ENCODE measurements at places on chromosomes 12 and 14. TPM values are rescaled to one million over a fixed set of nuclear protein-coding genes. Genes with fewer than 3 reads are reported as not detected.

DNA sequence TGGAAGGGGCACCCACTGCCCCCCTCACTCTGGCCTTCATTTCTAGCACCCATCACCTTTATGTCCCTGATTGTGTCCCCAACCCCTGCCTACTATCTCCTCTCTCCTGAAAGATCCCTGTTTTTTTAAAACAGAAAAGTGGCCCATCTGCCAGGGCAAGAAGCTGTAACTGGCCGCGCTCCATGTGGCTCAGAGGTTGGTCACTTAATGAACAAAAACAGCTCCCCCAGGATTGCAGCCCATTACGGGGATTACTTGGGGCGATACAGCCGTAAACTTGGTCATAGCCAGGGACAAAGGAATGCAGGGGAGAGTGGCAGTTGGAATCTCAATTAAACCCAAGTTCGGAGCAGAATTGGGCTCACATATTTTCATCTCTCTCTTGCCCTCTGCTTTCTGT, 34.8 kb upstream of the VSX2 start:
- no peak for DNase-seq

OLR1 gene
- not detected for total RNA-seq

REP15 gene
- total RNA-seq, result 1.1 TPM

DNA sequence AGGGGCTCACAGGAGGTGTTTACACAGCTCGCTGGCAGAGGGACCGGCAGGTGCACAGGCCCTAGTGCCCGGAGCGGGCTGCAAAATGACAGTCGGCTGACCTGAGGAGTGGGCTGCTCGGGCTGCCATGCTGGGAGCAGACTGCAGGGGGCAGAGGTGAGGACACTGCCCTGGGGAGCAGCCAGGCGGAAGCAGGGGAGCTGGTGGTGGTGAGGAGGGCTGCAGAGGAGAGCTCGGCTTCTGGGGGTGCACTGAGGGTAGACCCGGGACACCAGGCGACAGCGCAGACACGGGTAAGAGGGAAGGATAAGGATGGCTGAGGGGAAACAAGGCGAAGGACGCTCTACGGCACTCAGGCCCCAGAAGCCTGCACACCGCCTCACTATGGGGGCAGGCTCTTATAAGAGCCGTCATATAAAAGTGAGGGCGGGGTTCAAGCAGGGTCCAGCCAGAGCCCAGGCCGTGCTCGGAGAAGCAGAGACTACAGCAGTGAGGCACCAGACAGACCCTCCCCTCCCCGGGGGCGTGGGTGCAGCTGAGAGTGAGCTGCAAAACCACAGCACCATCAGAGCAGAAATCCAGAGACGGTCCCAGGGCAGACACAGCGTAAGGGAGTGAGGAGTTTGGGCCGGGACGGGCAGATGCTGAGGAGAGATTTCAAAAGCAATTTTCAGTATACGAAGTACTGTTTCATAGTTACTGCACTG, 62.5 kb downstream of the CCDC88C start:
- DNase-seq, result no peak

DPY19L2 gene
- 11.1 TPM for total RNA-seq

- DNase-seq, result no peak
Observed at GRCh38 chr14:91111443-91111842, 2.4 kb upstream of the DGLUCY start.

- DNase-seq, result no peak
Observed at GRCh38 chr14:85566603-85567002, 36.7 kb downstream of the FLRT2 start.

- DNase-seq, result no peak
Observed at GRCh38 chr14:84065811-84066210, 1464.1 kb upstream of the FLRT2 start.

DNA sequence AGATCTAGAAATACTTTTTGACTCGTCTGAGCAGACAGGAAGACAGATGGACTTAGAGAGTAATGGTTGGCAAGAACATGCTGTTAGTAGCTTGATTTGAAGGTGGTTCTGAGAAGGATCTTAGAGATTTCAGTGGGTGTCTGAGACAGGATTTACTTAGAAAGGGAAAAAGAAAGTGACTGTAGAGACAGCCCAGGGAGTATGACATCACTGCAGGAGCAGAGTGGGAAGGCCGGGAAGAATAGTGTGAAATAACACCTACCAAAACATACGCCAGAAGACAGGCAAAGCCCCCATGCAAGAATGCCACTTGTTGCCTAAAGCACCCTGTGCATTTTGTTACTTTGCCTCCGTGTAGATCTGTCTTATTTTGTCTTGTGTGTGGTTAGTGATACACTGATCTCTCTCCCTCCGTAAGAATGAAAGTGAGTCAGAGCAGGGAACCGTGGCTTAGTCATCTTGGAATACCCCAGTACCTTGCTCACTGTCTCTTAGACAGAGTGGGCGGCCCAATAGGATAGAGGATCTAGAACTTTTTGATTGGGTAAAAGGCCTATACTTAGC, 161.3 kb upstream of the IFNG-AS1 start:
- DNase-seq, result peak; percentile 73

DNA sequence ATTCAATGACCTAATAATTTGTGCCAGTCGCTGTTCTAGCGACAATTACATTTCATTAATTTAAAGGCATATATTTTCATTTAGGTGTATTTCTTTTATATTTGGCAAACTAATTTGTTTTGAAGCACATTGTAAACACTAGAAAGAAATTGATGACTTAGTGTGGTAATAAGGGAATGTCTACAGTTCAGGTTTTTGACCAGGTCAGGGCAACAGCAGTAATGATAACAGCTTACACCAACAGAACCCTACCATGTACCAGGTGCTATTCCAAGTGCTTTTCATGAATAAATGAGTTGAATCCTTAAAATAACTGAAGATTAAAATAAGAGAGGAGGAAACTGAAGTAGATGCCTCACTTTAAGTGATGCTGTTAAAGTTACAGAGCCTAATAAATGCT, 85.4 kb upstream of the SLC38A2 start:
- DNase-seq, result no peak

TAS2R20 gene
- total RNA-seq, result 2.6 TPM

- peak; percentile 86 for DNase-seq
Observed at GRCh38 chr14:103542605-103543088, 13.7 kb downstream of the TRMT61A start.

LHX5 gene
- total RNA-seq, result not detected

DNA sequence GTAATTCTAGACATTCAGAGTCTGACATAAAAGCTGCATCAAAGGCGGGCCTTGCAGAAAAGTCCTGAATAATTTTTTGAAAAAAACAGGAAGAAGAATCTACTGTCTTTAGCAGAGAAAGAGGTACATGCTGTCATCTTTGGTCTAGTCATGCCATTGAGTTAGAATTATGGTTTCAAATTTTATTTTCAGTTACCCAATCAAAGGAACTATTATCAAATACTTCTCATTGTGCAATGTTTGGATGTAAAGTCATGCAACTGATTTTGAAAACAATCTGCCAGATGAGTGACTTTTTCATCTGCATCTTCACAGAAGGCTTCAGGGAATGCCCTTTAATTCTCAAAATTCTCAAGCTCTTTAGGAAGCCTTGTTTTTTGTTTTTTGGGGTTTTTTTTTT, 803.5 kb downstream of the FLRT2 start:
- DNase-seq, result no peak

FAR2 gene
- 13.0 TPM for total RNA-seq

DNA sequence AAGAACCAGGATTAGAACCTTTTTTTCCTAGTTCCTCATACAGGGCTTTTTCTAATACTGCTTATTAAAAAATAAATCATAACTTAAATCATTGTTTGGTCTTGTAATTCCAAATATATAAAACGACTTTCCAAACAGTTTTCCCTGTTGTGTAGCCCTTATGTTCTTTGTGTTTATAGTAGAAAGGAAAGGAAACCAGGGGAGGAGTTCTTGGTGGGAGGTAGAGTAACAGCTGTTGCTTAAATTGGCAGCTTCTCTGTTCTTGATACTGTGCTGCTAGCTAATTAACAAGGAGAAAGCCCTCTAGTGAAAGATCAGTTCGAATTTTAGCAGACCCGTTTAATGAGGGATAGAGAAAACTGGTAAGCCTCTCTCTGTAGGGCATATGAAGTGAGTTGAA, 15.0 kb downstream of the SRP54 start:
- DNase-seq, result no peak

- no peak for DNase-seq
Observed at GRCh38 chr12:321606-322326, 59.1 kb upstream of the SLC6A13 start.

DNA sequence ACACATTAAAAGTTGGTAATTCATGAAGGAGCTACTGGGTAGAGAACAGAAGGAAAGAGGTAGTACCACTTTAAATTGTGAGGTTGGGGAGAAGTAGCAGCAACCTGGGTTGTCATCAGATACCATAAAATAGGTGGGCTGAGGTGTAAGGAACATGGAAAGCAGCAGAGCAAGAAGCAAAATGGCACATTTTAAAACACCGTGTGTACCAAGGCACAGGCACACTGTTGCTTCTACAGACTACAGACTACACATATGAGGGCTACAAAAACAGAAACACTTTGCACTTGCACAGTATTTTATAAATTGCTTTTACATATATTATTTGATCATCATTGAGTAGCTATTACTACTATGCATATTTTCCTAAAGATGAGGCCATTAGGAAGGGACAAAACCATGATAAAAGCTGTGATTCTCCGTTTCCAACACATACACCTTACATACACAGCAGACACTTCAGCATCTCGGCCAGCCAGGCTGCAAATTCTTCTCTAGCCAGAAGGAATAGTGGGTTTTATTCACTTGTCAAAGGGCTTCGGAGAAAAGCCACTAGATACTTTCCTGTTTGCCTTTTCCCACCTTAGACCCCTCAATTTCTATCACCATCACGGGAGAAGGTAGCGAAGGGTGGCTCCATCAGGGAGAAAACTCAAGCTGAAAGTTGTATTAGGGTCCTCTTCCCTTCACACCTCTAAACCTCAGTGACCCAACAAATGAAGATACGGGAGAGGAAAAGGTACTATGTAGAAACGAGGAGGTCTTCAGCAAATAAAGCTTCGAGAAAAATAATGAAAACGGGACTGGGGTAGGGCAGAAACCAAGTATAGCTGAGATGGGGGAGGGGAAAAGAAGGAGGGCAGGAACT, 1.6 kb downstream of the PYM1 start:
- no peak for DNase-seq

GRCh38 chr12:66041651-66042363, 88.7 kb downstream of the LLPH start:
- DNase-seq, result no peak

GUCY2C gene
- not detected for total RNA-seq

MYH7 gene
- under 0.01 TPM for total RNA-seq

GRCh38 chr14:65294816-65295215, 117.7 kb upstream of the FUT8 start:
- no peak for DNase-seq
